ENCODE measurements at places on chromosomes 6 and 20.

DNA sequence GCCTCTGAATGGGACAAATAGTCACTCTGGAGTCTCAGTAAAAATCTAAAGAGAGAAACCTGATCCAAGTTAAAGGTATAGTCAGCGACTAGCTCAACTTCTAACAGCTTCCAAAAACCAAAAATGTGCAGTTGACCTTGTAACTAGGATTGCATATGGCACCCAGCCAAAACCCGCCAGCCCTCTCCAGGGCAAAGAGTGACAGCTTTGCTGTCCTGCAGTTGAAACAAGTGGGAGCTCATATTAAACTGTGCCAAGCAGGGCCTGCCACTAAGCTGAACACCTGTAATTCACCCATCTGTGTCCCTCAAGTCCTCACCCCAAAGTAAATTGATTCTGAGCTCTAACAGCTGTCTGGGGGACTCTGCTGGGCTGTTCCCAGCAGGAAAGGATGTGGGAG, 695.3 kb downstream of the MAFB start:
- no peak for DNase-seq

DNA sequence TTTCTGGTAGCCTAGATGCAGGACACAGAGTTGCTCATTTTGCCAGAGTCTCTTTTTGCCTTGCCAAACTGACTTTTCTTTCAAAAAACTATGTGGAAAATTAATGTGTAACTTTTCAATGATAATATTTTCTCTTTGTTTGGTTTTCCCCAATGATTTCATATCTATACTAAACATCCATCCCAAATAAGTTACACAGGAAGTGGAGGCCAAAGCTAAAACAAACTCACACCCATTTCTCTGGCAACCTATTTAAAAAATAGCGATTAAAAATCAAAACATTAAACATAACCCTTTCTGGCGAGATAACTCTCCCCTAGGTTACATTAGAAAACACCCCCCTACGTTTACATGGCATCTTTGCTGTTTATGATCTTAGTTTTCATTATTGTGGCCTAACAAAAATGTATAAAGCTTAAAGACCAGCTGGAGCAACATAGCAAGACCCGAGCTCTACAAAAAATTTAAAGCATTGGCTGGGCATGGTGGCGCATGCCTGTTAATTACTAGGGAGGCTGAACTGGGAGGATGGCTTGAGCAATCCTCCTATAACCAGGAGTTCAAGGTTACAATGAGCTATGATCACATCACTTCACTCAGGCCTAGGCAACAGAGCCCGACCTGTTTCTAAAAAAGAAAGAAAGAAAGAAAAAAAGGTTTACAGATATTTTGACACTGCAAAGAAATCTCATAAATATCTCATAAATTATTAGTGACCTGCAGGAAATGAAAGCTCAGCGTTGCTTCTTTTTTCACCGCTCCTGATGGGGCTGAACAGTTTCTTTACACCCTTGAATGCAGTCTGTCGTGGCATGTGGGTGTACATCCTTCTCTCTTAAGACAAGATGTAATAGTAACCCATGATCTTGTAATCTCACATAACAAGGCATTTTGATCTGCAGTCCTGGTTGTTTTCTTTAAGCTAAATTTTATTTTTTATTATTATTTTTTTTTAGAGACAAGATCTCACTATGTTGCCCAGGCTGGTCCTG, 32.8 kb upstream of the CEP85L start:
- DNase-seq = no peak

- DNase-seq = peak; percentile 7
These were observed 151.3 kb downstream of the COL9A1 start for GRCh38 chr6:70151616-70152015.

DNA sequence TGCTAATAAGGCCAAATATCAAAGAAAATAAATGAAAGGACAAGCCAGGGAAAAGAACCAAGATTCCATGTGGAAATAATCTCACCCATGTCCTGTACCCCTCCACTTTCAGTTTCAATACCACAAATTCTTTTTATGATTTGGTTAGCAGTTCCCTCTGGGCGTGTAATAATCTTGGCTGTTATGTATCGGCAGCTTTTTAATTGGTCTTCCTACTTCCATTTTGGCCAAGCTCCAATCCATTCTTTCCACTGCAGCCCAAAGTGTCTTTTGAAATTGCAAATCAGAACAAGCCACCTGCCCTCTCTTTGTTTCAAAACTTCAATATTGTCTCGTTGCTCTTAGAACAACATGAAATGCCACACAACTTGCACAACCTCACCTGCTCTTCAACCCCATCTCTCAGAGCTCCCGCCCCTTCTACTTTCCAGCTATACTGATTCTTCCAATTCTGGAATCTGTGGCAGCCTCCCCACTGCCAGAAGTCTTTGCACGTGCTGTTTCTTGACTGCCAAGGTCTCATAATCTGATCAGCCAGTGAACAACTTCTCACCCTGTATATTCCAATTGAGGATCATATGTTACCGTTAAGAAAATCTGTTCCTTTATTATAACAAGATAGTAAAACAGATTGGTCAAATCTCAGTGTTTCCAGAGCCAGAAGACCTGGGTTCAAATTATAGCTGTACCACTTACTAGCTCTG, 354.5 kb downstream of the CBLN4 start:
- no peak for DNase-seq

GRCh38 chr6:6539036-6539435, 49.5 kb upstream of the LY86 start:
- DNase-seq = no peak

- no peak for DNase-seq
These were observed 2.8 kb downstream of the CMTR1 start for GRCh38 chr6:37435816-37436215.

DNA sequence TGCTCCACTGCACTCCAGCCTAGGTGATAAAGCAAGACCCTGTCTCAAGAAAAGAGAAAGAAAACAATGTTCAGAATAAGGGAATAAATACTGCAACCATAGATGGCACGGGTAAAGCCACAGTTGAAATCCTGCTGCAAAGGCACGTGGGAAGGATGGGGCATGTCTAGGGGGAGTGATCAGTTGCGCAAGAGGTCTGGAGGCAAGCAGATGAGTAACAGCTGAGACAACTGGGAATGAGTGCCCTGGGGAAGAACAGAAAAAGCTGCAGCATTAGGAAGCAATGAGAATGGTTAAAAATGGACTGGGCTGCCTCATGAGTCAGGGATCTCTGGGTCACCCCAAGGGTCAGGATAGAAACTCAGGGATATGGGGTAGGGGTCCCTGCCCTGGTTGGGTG, 96.3 kb downstream of the GMPR start:
- DNase-seq = peak; percentile 91

- DNase-seq = peak; percentile 68
These were observed 38.7 kb downstream of the GSTA2 start for GRCh38 chr6:52724406-52725121.

- DNase-seq = no peak
These were observed 53.1 kb downstream of the PLG start for GRCh38 chr6:160755165-160755564.

DNA sequence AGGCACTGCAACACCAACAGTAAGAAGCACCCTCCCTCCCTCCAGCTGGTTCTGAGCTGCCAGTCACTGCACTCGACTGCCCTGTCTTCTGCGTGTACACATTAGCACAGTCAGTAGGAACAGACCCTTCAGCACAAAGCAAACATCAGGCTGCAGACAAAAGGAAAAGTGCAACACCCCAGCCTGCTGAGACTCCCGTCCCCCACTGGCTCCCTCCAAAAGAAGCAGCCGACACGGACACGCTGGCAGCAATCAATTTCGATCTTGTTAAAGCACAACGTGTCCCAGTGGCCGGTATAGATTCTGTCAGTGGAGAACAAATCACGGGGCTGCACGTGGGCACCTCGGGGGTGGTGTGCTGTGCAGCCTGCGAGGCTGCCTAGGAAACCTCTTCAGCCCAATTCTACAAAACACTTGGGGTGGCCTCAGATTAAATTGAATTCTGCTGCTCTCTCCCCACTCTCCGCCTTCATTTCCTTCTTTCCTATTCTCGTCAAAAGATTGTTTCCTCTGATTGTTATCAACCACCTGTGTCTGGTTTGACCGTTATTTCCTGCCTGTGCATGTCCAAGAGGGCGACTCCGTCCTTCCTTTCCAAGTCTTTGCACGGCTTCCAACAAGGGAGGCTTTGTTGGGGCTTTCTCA, 38.7 kb downstream of the TRAF3IP2 start:
- DNase-seq = no peak

DNA sequence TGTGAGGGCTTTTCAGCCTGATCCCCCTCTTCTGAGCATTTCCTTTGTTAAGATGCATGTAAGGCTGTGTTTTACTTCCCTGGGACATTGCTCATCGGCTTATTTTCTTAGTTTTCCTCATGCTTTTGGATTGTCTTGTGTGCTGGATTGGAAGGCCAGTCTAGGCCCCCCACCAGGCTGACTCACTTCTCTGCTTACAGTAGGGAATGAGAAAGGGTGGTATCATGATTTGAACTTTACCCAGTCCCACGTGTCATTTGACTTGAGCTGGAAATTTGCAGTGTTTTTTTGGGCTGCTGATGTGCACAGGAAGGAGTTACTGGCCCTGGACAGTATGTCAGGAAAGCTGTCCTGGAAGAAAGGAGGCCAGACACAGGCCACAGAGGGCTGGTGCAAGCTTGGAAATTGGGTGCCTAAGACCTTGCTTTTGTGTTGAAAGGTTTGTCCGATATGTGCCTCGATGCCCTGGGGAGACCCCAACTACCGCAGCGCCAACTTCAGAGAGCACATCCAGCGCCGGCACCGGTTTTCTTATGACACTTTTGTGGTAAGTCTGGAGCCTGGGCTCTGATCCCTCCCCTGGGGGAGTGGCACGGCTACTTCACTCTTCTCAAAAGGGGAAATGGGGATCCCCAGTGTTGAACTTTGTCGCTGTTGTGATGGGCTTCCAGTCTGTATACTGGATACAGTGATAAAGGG, 12.8 kb downstream of the RNF114 start:
- DNase-seq = no peak

DNA sequence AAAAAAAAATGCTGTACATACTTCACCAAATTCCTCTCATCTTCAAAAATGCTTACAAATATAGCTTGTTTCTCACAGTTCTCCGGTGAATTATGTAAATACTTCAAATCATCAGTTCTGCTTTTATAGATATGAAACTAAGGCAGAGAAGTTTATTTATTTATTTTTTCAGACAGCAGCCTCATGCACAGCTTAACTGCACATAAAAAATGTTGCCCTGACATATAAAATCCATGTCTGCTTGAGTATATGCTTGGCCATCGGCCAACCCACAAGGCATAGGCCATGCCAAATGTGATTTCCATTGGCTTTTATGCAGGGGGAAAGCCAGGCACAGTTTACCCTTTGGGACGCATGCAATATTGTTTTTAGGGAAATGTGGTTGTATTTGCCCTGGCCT, 57.3 kb upstream of the PHACTR2 start:
- DNase-seq = no peak

DNA sequence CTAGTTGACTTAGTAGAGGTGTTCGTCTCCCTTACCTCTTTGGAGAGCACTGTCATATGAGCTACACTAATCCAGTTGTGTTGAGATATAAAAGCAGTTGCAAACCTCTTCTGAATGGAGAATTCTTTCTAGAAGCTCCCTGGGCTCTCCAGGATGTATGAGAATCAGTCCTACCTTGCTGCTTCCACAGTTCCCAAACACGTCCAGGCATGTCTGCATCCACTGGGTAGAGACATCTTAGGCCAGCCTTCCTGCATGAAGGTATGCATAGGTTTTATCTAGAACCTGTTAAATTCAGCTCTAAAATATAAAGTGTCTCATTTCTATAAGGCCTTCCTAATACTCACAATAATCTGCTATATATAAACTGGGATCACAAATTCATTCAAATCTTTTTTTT, 297.7 kb downstream of the CDC5L start:
- DNase-seq = peak; percentile 86

- DNase-seq = peak; percentile 94
These were observed 778 bp upstream of the LOC128125822 start for GRCh38 chr6:63571361-63572043.

- DNase-seq = no peak
These were observed 7.9 kb downstream of the COL9A3 start for GRCh38 chr20:62824476-62825332.

DNA sequence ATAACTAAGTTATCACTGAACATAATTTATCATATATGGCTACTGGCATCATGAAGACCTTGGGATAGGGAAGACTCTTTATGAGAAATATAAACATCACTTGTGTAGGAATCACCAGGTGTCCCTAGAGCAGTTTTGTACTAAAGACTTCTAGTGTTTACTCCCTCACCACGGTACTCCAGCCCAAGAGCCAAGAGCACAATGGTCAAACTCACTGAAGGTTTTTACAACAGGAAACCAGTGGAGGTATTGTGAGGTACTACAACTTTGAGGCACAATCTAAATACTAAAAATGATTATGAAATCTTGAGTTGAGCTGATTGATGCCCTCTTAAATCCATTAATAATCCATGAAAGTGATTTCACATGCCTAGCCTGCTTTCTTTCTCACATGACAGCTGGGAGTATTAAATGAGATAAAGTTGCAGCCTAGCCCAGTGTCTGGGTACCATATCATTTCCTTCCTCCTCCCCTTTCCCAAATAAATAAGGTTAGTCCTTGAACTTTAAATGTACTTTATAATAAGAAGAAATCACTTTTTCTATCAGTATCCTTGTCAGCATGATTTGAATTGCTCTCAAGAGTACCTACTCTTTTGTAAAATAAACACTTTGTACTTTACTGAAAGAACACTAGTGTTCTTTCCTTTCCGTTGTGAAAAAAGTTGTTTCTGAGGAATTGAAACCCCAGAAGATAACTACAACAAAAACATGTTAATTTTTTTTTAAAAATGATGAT, 26.5 kb downstream of the GLO1 start:
- DNase-seq = no peak

GRCh38 chr6:53830366-53830765, 35.6 kb downstream of the LRRC1 start:
- no peak for DNase-seq

DNA sequence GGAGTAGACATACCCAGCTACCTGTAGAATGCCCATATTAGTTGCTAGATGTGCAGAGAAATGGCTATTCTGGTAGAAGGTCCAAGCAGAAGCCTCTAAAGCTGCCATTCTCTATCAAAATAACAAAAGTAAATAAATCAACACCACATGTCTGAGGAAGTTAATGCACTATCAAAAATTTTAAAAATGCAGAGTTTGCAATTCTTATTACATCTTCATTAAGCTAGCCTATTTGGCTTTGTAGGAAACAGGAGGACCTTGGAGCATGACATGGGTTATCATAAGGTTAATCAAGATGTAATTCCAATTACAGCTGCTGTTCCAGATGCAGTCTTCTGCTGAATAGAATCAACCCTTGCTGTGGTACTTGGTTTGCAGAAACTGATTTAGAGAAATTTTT, 188.4 kb downstream of the TBX18 start:
- no peak for DNase-seq

DNA sequence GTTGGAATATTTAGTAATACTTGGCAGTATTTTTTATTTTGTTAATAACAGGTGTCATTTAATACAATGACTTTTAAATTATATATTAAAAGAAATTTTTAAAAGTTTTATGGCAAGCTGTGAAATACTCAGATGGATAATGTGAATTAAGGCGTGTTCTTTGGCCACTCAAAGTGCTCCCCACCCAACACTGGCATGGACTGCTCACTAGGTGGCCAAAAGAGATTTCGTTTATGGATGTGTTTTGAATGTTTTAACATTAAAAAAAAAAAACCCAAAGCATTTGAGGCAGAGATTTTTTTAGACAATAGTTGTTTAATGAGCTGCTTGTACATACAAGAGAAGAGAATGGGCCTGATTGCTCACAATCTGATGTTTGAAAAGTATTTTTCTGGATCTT, 86.5 kb downstream of the QKI start:
- no peak for DNase-seq

Measured in bronchial epithelial cell (primary cell).